ENCODE measurements at places on chromosomes 4 and X. TPM values are rescaled to one million over a fixed set of nuclear protein-coding genes. Genes with fewer than 3 reads are reported as not detected.

Gene ERCC6L
- 1.2 TPM for total RNA-seq

Gene DMP1
- 3.0 TPM for total RNA-seq

- DNase-seq, result no peak
These were observed 25.3 kb downstream of the APBB2 start for GRCh38 chr4:41189076-41189475.

DNA sequence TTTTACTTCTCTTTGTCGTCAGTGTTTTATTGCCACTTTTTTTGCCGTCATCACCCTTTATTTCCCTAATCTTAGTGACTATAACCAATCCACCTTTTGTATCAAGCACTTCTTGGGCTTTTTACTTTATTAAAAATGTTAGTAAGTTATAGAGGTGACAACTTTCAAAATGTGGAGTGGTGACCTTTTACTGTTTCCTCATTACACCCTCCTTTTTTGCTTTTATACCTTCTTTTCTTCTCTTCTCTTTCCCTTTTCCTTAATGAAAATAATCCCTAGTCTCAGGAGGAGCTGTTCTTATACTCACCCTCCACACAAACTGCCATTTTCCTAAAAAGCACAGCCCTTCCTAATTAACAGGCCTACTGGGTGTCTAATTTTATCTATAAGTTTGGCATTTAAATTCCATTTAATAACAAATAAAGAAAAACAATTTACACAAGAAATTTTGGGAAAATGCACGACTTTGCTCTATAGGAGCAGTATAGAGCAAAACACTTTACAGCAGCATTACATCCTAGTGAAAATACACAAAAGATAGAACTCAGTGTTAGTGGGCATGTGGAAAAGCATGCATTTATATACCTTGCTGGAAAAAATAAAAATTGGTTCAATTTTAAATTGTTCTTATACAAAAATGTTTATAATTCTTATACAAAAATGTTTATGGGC is 27.3 kb downstream of the BBS12 start:
- DNase-seq, result no peak

GRCh38 chr4:24686866-24687692 is 102.7 kb upstream of the DHX15 start:
- DNase-seq, result peak; percentile 52

Data from glutamatergic neuron (in vitro differentiated cells).